ENCODE measurements at places on chromosomes 4 and X.

DNA sequence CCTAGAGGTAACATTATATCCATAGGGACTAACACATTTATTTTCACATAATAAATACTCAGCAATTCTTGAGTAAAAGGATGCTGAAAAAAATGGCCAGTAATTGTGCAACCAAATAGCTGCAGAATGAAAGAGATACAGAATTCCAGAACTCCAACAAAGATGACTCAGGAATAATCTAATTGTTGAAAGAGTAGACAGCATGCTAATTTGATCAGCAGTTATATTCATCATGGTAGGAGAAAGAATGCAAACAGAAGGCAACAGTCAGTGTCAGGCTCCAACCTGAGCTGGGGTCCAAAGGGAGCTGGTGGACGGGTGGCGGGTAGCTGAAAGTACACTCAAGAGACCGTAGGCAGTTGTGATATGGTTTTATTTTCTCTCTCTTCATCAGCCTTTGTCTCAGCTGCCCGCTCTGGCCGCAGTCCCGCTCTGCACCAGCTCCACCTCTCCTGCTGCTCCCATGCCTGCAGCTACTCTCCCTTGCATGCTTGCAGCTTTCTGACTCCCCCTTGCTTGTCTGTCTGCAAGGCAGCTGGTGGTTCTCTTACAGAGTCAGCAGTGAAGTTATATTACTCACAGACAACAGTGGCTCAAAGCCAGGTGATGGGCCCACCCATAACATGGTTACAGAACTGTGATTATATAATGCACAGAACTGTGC, 1150.1 kb downstream of the STIM2 start:
- DNase-seq, result no peak

DNA sequence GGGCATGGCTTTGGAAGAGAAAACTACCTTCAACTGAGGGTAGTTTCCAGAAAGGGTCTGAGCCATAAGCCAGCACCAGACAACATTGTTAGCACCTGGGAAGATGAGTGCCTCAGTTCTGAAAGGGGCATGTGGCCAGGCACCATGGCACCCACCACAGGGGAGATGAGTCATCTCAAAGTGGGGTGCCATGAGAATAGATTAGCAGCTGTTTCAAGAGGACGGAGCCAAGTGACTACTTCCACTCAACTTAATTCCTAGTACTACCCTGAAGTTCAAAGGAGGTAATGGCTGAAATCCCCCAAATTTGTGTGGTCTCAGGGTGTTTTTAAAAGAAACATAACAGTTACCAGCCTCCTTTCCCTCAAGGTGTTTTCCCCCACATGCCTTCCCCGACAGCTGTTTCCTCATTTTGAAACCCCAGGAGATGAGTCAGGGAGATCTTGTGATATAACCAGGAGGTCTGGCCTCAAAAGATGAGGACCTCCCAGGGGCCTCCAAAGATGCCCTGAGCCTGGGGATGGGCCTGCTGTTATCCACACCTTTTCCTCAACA, 27.8 kb upstream of the FTHL17 start:
- no peak for DNase-seq

GRCh38 chrX:10656214-10656613, 35.8 kb upstream of the MID1 start:
- DNase-seq, result no peak

- no peak for DNase-seq
These were observed 115.0 kb upstream of the TEX13C start for GRCh38 chrX:125204681-125205132.

DNA sequence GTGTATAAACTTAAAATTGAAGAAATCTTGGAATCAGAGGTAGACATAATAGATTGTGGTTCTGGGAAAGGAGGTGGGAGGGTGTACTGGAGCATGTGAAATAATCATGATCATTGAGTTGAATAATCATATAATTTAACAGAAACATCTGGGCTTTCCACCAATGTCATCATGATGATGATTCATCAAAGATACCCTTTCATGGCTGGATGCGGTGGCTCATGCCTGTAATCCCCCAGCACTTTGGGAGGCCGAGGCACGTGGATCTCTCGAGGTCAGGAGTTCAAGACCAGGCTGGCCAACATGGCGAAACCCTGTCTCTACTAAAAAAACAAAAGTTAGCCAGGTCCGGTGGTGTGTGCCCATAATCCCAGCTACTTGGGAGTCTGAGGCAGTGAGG, 6.7 kb upstream of the RUFY3 start:
- no peak for DNase-seq

DNA sequence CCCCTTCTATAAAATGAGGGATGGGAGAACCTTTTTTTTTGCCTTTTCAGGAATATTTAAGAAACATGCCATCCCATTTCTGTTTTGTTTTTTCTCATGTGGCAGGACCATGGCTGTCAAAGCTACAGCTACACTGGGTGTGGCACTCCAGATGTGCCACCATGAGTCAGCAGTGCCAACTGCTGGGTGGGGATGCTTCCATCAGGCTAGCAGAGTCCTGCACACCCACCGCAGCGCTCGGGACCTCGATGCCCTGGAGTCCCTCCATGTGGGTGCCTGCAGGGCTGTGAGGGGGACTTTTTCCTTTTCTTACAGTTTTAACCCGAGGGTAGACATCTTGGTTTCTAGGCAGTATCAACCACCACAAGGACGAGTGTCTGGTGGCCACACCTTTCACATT, 352.6 kb downstream of the NR3C2 start:
- no peak for DNase-seq

DNA sequence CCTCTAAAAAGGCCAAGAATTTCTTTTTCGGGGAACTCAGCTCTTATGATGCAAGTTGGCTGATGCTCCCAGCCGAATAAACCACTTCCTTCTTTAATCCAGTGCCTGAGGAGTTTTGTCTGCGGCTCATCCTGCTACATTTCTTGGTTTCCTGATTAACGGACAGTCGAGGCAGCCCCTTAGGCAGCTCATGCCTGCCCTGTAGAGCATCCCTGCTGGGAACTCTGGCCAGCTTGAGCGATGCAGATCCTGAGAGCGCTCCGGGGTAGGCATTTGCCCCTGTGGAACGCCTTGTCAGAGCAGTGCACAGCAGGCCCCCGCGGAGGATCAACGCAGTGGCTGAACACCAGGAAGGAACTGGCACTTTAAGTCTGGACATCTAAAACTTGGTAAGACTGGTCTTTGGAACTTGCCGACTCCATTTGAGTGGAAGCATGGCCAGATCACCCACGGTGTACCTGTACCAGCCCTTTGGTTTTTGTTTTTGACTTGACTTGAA, 3.1 kb downstream of the CT45A10 start:
- no peak for DNase-seq

GRCh38 chrX:25003066-25003849, 12.5 kb downstream of the ARX start:
- DNase-seq, result no peak
